Activated CD8-positive, alpha-beta memory T cell treated with anti-CD3 and anti-CD28 coated beads for 1 hour (primary cell): ENCODE measurements at places on chromosomes 4 and X.

GRCh38 chrX:114710571-114710970, 126.7 kb downstream of the HTR2C start:
- DNase-seq: no peak

GRCh38 chr4:139078926-139079325, 63.3 kb downstream of the NOCT start:
- no peak for DNase-seq

GRCh38 chr4:105112274-105112673, 34.4 kb upstream of the TET2 start:
- no peak for DNase-seq

DNA sequence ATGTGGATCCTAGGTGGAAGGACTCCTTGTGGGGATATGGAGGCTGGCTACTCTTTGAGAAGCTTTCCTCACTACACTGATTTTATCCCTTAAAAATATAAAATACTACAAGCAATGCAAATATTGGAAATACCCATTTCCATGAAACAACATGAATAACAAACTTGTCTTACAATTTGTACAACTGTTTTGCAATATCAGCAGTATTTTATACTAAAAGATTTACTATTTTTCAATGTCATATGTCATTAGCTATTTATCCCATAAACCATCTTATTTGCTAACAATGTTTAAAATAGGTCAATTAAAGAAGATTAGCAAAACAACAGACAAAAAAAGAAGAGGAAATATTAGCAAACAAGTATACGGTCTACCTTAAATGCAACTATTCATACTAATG, 1674.1 kb downstream of the PCDH7 start:
- DNase-seq: no peak

GRCh38 chrX:141960578-141960977, 56.9 kb downstream of the MAGEC1 start:
- DNase-seq: no peak

DNA sequence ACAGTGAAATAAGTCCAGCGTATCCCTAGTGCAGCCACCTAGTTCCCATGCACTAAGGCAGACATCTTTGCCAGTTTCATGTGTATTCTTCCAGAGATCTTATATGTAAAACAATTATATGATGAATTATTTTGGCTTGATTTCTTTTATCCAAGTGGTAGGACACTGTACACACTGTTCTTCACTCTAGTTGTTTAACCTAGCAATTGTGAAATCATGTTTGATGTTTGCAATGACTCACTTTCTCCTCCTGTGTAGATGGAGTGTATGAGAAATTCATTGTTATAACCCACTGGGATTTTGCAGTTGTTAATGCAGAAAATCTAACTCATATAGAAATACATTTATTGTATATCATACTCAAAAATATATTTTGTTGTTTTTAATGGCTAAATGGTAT, 17.5 kb upstream of the TBC1D1 start:
- no peak for DNase-seq

- DNase-seq: no peak
Measured at GRCh38 chr4:15018361-15018760, 16.1 kb downstream of the CPEB2 start.

GRCh38 chr4:83378419-83378818, 43.8 kb upstream of the HPSE start:
- no peak for DNase-seq

DNA sequence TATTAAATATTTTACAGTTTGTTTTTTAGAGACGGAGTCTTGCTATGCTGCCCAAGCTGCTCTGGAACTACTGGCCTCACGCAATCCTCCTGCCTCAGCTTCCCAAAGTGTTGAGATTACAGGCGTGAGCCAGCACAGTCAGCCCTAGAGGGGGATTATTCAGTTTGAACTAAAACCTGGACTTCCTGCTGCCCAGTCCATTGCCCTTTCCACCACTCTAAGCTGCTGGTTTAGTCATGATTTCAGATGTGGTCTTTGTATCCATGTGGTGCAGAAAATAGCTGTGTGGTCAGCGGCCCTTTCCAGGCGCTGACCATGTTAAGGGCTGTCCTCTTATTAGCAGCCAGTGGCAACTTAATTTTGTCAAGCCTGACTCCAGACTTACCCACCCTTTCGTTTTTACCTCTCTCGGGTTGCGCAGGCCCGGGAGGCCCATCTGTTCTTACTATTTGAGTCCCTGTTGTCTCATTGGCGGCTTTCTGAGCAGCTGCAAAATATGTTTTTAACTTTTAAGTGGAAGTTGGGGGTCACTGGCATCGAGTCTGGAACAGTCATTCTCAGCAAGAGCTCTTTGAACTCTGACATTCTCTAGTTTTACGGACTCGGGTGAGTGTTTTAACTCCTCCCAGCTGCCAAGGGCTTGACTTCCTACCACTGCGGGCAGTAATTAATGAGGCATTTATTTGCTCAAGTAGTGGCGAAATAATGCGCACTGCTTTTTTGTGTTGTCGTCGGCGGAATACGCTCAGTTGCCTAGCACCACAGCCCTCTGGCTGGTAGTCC, 773 bp upstream of the VMA21 start:
- DNase-seq: no peak
